ENCODE measurements at places on chromosomes 5 and 9.

DNA sequence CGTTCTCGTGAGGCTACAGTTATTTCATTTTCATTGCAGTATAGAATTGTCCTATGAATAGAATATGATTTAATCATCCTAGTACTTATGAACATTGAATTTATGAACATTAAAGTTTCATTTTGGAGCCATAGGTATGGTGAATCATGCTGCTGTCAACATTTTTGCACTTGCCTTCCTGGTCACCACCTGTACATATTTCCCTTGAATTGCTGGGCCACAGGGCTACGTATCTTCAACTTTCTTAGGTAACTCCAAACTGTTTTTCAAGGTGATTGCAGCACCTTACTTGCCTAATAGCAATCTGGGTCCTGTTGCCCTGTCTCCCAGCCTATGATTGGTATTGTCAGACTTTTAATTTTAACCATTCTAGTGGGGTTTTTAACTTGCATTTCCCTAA, 6.5 kb upstream of the RNF145 start:
- no peak for DNase-seq

DNA sequence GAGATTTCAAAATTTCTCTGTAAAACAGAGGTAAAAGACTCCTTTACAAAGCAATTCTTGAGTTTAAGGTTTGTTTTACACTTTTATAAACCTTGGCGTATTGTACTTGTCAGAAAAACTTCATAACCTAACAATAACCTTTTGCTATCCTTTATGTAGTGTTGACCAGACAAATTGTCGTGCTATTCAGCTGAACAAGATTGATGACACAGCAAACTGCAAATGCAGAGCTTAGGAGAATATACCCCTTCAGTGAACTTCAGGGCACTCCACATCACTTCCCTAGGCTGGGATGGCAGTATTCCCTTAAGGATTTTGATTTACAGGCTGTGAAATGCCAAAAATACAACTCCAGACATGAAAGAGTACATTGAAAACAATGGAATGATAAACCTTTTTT, 89.2 kb upstream of the CDH18 start:
- DNase-seq: no peak

- no peak for DNase-seq
Measured at GRCh38 chr9:30967476-30967875, 1417.0 kb upstream of the ACO1 start.

DNA sequence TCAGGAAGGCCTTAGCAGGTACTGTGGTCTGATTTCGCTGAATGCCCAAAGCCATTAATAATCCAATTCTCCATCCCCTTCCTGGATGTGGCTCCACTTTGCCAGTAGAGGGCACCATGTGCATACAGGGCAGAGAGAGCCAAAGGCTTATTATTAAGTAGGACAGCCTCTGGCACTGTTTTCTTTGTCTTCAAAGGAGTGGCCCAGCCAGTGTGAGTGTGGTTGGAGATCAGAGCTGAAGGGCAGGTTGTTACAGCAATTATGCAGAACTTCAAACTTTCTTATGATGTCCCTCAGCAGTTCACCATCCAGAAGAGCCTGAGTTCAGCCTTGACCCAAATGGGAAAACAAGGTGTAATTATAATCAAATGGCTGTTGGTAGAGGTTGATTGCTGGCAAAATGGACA, 38.6 kb upstream of the CEMIP2 start:
- peak; percentile 42 for DNase-seq

DNA sequence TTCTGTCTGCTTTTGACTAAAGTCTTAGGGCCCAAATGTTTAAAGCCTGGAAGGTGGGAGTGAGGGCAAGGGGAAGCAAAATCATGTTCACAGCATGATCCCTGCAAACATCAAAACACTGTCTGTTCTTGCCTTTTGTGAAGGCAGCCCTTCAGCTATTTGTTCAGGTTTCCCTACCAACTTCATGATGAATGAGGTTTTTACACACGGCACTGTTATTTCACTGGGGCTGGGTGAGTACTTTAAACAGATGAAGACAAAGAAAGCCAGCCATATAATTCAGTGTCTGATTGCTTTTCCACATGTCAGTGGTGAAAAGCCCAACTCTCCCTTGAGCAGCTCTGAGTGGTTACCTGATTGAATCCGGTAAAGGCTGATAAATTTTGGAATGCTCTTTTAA, 224.7 kb upstream of the GRAMD2B start:
- no peak for DNase-seq

All from effector memory CD4-positive, alpha-beta T cell (primary cell).